Astrocyte of the spinal cord (primary cell): ENCODE measurements at places on chromosomes 11 and 22.

- DNase-seq: no peak
These were observed 1.5 kb downstream of the TIMM10 start for GRCh38 chr11:57529012-57529411.

- DNase-seq: no peak
These were observed 102.7 kb downstream of the LARGE1 start for GRCh38 chr22:33817512-33818127.

GRCh38 chr11:20026629-20027555, 133.4 kb downstream of the DBX1 start:
- no peak for DNase-seq

- no peak for DNase-seq
These were observed 278.5 kb downstream of the CASP12 start for GRCh38 chr11:104619751-104620150.

GRCh38 chr11:32081901-32082300, 9.0 kb upstream of the RCN1 start:
- DNase-seq: no peak

GRCh38 chr22:50252082-50253045, 1.3 kb upstream of the HDAC10 start:
- DNase-seq: peak; percentile 50

GRCh38 chr11:60842668-60843600, 1.0 kb downstream of the CCDC86 start:
- peak; percentile 28 for DNase-seq

DNA sequence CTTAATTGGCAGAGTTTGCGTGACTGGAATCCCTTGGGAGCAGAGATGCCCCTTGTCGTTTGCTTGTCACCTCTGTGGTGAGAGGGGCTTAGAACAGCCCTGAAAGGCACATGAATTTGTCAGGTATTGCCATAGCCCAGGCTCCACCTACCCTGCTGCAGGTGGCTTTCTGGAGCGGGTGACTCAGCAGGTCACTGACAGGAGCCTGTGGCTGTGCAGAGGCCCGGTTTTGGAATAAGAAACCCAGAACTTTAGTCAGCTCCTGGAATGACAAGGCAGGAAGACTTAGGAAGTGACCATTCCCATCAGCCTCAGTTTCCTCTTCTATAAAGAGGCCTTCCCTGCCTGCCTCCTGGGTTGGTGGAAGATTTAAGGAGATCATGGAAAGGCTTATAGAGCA, 539.7 kb downstream of the INSC start:
- DNase-seq: no peak

- DNase-seq: peak; percentile 29
These were observed 5.6 kb upstream of the KCTD17 start for GRCh38 chr22:37045958-37046357.

DNA sequence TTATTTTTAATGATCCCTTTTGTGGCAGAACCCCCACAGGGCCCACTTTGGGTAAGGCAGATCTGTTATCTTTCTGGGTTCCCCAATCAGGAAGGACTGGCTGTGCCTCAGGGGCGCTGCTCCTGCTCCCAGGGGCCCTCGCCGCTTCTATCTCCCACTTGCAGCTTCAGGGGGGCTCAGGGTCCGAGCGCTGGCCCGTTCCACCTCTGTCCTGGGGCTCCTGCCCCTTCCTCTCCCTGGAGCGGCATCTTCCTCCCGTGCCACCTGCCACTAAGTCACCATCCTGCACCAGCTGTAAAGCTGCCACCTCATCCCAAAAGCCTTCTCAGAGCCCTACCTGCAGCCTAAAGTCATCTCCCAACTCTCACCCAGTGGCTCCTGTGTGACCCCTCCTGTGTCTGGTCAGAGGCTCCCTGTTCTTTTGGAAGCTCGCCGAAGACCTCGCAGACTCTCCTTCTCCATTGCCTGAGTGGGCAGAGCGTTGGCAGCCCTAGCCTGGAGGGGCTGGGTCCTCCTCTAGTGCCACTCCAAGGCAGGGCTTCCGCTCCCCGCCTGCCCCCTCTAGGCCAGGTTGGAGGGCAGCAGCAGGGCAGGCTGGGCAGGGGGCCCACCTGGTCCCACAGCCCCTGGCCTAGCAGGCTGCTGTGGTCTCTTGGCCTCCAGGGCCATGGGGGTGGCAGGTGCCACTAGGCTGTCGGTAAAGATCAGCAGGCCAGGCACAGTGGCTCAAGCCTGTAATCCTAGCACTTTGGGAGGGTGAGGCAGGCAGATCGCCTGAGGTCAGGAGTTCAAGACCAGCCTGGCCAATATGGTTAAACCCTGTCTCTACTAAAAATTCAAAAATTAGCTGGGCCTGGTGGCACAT, 106.7 kb downstream of the MORC2 start:
- DNase-seq: no peak

DNA sequence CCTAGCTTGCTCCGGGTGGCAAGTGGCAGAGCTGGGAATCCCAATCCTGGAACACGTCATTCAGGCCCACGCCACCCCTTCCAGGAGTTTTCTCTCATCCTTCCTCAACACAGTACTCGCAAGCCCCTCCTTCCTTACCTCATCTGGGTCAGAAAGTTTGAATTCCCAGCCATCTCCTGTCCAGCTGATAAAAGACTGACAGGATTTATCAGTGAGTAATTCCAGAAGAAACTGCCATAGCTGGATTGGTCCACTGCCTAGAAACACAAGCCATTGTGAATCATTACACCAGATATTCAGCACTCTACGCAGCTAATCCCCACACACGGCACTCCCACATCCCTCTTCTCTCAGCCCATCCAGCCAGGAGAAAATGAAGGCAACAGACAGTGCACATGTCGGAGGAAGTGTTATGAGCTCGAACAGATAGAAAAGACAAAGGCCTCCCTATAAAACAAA, 124.0 kb downstream of the ETS1 start:
- peak; percentile 92 for DNase-seq

DNA sequence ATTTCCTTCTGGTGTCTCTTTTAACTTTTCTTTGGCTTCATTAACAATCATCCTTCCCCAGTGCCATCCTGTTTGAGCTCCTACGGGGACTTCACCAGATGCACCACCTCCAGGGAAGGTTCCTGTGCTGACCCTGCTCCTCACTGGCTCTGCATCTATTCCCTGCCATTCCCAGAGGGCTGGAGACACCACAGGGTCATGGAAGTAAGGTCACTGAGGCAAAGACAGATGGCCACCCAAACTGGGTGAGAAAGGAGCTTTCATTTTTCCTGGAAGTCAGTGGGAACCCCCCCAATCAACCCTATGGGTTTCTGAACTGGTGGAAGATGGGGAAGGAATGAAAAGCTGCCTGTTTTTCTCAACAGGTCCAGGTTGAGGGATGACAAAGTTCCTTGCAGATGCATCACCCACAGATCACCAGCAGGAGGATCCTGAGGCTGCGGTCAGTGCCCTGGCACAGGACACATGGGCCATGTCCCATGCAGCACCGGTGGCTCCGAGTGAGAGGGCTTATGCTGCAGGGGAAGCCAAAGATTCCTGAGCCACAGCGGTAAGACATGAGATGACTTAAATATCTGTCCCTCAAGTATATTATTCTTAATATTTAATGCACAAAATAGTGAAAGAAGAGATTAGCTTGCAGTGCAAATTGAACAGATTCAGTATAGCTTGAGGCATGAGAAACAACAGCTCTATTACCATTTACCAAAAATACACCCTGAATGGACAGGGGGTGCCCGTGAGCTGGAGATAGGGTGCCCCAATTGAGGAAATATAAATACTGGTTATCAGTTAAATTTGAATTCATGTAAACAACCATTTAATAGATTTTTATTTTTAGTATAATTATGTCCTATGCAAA, 73.0 kb upstream of the VPREB1 start:
- no peak for DNase-seq

GRCh38 chr11:85970593-85970992, 98.3 kb downstream of the PICALM start:
- no peak for DNase-seq

GRCh38 chr11:64959498-64959897, 12.4 kb downstream of the MAJIN start:
- no peak for DNase-seq

DNA sequence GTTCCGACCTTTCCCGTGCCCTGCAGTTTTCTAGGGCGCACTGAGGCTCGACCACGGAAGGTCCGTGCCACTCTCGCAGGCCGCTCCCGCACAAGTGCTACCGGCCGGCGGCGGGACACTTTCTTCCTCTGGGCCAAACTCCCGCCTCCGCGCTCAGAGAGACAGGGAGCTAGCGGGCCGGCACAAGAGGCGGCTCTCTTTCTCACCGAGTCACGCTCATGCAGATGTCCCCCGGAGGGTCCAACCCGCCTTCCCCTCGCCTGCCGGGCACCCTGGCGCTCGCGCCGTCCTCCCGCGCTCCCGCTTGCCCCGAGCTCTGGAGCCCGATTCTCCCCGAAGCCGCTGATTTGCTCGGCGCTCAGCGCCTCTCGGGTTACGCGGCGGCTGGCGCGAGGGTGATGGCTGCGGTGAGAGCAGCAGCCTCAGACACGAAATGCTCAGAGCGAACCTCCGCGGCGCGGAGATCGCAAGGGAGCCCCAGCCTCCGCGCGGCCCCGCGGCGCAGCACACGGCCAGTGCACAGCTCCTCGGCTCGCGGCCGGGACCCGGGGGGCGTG, 1.0 kb downstream of the LMO1 start:
- DNase-seq: peak; percentile 63

- DNase-seq: peak; percentile 64
These were observed 26.7 kb downstream of the UPB1 start for GRCh38 chr22:24521791-24522245.

DNA sequence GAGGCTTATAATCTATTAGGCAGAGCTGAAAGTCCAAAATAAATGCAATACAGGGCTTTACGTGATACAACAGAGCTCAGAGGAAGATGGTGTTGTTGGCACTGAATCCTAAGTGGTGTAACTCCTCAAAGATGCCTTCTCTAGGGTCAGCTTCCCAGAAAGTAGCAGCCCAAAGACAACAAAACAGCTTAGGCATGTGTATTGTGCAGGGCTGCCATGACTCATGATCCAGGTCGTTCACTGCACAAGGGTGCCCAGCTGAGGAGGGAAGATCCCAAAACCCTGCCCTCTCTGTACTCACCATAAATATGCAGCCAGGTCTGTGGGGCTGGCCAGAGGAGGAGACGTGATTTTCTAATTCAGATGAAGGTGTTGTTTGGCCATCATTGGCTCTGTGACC, 59.4 kb upstream of the NNMT start:
- DNase-seq: no peak

DNA sequence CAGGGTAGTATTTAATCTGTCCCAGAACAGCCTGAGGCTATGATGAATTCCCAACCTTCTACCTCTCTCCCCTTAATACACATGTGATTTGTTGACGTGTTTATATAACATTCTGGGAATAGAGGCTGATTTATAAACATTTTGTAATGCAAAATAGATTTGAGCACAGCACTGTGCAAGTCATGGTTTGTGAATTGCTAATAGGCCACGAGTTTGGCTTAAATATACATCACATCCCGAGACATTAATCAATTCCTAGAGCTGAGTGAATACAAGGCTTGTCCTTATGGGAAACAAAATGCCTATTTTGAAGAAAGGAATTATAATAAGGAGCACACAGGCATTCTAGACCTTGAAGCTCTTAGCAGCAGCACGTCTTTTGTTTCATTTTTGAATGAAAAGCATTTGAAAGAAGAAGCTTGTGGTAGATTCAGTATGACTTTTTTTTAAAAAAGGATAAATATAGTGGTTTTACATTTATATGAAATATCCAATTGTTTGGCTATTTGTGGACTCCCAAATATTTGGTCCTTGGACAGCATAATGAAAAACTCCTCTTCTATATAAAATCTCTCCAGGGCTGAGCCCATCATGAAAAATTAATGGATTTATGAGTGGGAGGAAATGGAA, 116.4 kb downstream of the SLC17A6 start:
- no peak for DNase-seq

DNA sequence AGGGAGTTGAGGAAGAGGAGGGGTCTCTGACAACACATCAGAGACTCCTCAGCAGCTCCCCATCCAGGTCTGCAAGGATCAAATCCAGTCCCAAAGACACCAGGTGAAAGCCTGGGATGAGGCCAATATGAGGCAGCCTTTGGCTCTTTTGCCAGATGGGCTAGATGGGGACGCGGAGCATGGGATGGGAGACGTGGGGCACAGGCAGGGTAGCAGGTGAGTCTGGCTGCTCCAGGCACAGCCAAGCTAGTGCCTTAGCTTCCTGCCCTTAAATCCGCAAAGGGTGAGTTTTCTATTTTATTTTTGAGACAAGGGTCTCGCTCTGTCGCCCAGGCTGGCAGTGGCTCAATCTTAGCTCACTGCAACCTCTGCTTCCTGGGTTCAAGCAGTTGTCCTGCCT, 19.6 kb upstream of the DRICH1 start:
- no peak for DNase-seq

DNA sequence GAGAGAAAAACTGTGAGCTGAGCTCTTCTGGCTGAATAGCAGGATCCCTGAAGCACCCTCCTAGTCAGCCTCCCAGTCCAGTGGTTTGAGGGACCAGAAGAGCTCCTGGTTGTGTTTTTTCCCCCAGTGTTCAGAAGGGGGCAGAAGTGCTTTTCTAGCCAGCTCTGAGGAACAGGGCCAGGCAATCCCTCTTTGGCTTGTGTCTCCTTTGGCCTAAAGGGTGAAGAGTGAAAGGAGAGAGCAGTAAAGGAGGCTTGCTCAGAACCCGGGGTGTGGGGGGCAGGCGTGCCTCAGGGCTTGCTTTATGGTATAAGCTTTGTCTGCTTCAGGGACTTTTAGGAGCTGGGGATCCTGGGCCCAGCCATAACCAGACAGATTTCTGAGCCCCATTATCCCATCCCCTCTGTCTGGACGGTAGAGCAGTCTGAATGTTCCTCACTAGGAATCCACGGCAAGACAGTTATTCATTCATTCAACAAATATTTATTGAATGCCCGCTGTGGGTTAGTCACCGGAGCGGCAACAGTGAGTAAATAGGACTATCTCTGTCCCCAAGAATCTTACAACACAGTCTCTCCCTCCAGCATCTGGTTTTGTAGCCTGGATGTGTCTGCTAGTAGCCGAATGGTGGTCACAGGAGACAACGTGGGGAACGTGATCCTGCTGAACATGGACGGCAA, 14.5 kb downstream of the ACP2 start:
- DNase-seq: peak; percentile 68

DNA sequence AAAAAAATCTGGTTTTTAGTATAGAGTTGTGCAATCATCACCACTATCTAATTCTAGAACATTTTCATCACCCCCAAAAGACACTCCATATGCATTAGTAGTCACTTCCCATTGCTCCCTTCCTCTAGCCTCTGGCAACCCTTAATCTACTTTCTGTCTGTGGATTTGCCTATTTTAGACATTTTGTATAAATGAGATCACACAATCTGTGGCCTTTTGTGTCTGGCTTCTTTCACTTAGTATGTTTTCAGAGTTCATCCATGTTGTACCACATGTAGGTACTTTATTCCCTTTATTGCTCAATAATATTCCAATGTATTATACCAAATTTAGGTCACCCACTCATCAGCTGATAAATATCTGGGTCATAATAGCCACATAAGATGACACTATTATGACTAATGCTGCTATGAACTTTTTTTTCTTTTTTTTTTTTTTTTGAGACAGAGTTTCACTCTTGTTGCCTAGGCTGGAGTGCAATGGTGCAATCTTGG, 67.5 kb upstream of the SCUBE2 start:
- no peak for DNase-seq

GRCh38 chr11:129861702-129862522, 33.5 kb downstream of the NFRKB start:
- peak; percentile 88 for DNase-seq
